ENCODE measurements at places on chromosomes 5 and 9.

DNA sequence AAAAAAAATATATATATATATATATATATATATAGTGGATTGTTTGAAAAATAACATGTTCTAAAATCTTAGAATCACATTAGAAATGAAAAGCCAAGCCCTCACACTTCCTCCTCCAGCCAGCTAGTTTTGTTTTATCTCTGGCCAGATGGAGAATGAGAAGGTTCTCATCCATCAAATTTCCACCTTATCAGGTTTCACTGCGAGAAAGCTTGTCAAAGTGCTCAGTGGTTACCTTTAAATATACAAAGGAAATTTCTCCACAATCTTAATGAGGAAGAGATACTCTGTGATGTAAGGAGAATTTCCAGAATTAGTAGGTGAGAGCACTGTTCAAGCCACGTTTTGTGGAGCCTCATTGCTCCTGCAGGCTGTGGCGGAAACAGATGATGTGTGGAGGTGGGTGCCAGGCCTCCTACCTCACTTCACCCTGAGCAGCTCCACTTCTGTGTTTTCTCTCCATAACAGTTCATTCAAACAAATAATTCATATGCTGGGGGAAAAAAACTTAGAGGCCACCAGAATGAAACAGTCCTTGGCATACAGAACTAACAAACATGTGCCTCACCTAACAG is 71.9 kb downstream of the CDK5RAP2 start:
- DNase-seq, result no peak

- DNase-seq, result no peak
These were observed 14.7 kb downstream of the FGF18 start for GRCh38 chr5:171433982-171434676.

- DNase-seq, result no peak
These were observed 218.5 kb downstream of the TAF11L14 start for GRCh38 chr5:17852740-17853139.

- DNase-seq, result no peak
These were observed 54.4 kb downstream of the MLANA start for GRCh38 chr9:5945112-5945511.

- no peak for DNase-seq
These were observed 3.2 kb downstream of the FAT2 start for GRCh38 chr5:151587796-151588555.

DNA sequence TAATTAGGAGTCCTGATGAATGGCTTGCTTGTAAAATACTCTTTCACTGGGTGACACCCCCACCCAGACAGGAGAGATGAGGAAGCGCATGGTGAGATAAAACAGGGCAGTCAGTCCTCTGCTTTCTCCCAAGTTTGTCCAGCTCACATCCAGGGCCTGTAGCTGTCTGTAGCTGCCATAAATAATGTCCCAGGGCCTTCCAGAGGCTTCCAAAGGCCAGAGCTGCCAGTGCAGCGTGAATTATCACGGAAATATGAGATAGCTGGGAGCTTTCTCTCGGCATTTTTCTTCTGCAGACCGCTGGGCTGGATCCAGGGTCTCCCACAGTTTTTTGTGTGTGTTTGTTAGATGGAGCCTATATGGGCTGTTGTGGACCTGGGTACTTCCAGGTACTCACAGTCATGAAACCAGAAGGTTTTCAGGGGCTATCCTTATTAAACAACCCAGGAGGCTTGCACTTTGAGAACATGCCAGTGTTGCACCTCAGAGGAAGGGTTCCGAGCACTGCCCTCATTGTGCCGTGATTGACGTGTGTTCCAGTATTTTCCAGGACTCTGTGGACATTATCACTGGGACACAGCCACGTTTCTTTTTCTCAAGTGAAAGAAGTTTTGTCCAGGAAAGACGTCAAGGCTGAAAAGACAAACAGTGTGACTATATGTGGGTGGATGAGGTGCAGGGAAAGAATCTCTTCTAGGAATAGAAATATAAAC is 117.5 kb downstream of the FGF1 start:
- DNase-seq, result no peak

DNA sequence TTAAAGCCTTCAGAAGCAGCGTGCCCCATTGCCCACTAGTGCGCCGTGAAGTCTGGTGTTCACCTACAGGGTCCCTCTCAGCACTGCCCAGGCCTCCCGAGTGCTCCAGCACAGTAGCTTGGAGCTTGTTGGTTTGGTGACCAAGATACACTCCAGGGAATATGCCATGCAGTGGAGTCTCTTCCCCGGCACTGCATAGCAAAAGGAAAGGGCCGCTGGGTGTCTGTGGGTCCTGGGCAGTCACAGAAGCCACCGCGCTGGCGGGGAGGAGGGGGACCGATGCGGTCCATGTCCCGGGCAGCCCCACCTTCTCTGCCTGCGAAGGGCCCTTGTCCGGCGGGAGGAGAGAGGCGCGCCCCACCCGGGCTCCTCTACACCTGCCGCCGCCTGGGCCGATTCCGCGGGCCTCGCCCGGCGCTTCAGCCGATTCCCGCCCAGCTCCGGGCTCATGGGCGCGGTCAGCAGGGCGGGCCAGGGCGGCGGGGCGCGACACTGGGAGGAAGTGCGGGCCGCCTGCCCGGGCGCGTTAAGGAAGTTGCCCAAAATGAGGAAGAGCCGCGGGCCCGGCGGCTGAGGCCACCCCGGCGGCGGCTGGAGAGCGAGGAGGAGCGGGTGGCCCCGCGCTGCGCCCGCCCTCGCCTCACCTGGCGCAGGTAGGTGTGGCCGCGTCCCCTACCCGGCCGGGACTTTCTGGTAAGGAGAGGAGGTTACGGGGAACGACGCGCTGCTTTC is at the start of gene SYK:
SYK (plus strand) TSS at position 579 of the 732 bp plus-strand sequence. CDS start 42,080 bp downstream, outside the sequence.
- DNase-seq, result no peak

DNA sequence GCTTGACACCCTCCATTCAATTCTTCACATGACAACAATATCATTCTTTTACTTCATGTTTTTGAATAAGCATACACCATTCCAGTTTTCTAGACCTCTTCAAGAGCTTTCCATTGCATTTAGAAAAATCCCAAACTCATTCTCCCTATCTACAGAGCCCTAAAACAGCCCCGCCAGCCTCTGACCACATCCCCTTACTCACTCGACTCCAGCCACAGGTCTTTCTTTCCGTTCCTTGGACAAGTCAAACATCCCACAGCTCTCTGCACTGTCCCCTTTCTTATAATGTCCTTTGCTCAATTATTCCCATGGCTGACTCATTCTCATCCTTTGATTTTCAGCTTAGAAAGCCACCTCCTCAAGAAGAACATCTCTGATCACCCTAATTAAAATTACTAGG is 38.2 kb downstream of the TTC39B start:
- no peak for DNase-seq

DNA sequence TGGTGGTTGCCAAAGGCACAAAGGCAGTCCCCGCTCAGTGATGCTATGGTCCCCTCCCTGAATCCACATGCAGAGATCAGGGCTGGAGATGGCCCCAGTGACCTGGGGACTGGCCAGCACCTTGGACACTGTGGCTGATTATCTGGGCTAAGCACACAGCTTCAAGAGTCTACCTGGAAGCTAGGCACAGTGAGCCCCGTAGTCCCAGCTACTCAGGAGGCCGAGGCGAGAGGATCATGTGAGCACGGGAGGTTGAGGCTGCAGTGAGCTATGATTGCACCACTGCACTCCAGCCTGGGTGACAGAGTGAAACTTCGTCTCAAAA is 8.3 kb upstream of the SCGB3A1 start:
- no peak for DNase-seq

DNA sequence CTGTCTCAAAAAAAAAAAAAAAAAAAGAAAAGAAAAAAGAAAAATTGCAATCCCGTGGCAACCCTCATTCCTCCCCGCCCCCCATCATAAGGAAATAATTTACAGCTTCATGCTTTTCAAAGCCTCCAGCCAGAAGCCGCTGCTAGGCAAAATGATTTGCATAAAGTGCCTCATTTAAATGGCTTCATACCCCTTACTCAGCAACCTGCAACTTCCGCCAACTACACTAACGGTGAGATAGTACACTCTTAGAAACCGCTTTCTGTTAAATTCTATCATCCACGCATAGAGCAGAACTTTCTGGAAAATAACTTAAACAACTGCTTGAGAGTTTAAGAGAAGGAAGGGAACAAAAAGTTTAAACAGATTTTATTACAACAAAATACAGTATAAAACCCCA is 17.8 kb downstream of the SERINC5 start:
- no peak for DNase-seq

- no peak for DNase-seq
These were observed 480.8 kb downstream of the PSAT1 start for GRCh38 chr9:78777747-78778146.

- no peak for DNase-seq
These were observed 3.9 kb upstream of the IL5 start for GRCh38 chr5:132547269-132547668.
